ENCODE measurements at places on chromosomes 11 and 22. TPM values are rescaled to one million over a fixed set of nuclear protein-coding genes. Genes with fewer than 3 reads are reported as not detected.

FDXACB1 gene
- total RNA-seq = 1.4 TPM

MUC5AC gene
- 0.95 TPM for total RNA-seq

OR2AG1 gene
- total RNA-seq = not detected

NELL1 gene
- total RNA-seq = not detected

P2RX6 gene
- total RNA-seq = 0.29 TPM

TUBA8 gene
- total RNA-seq = 0.51 TPM

C11orf68 gene
- total RNA-seq = 44.2 TPM

SLC22A8 gene
- not detected for total RNA-seq

GRAMD1B gene
- total RNA-seq = 22.2 TPM

TCIRG1 gene
- 137 TPM for total RNA-seq

Measured in A549 treated with AZD2906 at 1 μM for 4 hours (cell line).